Hypothalamus (tissue), 51 donors: ENCODE measurements at places on chromosomes 3 and 15.

GRCh38 chr3:157543501-157544035 is 40.4 kb upstream of the VEPH1 start:
- DNase-seq = no peak

- DNase-seq = no peak
Observed at GRCh38 chr15:89419370-89419984, 76.9 kb downstream of the RHCG start.

DNA sequence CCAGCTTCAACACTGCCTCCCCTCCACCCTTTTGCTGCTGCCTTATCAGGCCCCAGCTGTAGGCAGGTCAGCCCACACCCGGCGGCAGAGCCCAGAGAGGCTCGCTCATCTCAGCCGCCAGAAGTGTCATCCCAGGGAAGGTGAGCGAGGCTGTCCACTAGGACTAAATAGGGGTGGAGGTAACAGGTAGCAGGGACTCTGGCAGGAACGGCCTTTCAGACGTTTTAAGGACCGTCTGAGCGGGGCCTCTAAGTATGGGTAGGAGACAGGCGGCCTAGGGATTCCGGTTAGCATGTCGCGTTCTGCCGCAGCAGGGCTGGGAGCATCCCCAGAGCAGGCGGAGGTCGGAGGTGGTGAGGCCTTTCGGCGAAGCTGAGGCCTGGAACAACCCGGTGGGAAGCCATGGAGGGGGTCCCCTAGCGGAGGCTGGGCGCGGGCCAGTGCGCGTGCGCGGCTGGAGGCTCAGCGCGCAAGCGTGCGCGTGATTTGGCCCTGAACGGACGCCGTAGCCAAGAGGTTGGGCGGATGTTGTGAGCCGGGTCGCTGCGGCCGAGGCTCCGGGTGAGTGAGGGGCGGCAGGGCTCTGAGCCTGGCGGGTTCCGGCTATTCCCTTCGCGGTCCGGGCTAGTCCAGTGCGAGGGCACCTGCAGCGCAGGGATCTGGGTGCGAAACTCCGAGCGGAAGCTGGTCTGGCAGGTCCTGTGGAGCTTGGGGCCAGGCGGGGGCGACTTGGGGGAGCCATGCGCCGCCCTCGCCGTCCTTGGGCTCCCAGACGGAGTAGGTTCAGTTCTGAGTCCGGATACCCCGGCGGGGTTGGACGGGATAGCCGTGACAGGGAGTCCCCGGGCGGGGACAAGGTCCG is at the start of the genes MST1 and RNF123:
MST1 (minus strand) TSS at position 429 of the 862 bp plus-strand sequence. CDS start 783 bp downstream, outside the sequence.
RNF123 (plus strand) TSS at position 512 of the 862 bp plus-strand sequence. CDS start 1,609 bp downstream, outside the sequence.
- no peak for DNase-seq

GRCh38 chr3:69893274-69893673 is 106.3 kb upstream of the SAMMSON start:
- no peak for DNase-seq
